ENCODE measurements at places on chromosomes 6 and 20.

GRCh38 chr20:37413023-37413334, 67.0 kb downstream of the SRC start:
- ATAC-seq = no peak
- no peaks in the 10 kb centered on the region for H3K36me3 ChIP-seq
- no peak overlapping the region for H3K4me3 ChIP-seq
- peaks cover 5% of the 10 kb centered on the region for H3K4me1 ChIP-seq
- H3K27me3 ChIP-seq = peaks cover 29% of the 10 kb centered on the region

DNA sequence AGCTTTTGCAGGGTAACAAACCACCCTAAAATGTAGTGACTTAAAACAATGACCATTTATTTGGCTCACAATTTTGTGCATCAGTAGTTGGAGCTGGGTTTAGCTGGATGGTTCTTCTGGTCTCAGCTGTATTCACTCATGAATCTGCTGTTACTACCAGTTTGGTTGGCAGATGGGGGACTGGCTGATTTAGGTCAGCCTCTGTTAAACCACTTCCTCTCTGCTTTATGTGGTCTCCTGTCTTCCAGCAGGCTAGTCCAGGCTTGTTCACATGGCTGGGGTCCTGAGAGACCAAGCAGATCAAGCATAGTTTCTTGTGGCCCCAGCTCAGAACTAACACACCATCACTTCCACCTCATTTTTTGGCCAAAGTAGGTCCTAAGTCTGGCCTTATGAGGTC, 67.2 kb upstream of the LAMP5 start:
- peaks cover 3% of the 10 kb centered on the region for H3K27me3 ChIP-seq
- H3K27ac ChIP-seq = no peak overlapping the region
- no peaks in the 10 kb centered on the region for H3K4me1 ChIP-seq
- H3K36me3 ChIP-seq = no peaks in the 10 kb centered on the region
- no peak overlapping the region for H3K4me3 ChIP-seq

DNA sequence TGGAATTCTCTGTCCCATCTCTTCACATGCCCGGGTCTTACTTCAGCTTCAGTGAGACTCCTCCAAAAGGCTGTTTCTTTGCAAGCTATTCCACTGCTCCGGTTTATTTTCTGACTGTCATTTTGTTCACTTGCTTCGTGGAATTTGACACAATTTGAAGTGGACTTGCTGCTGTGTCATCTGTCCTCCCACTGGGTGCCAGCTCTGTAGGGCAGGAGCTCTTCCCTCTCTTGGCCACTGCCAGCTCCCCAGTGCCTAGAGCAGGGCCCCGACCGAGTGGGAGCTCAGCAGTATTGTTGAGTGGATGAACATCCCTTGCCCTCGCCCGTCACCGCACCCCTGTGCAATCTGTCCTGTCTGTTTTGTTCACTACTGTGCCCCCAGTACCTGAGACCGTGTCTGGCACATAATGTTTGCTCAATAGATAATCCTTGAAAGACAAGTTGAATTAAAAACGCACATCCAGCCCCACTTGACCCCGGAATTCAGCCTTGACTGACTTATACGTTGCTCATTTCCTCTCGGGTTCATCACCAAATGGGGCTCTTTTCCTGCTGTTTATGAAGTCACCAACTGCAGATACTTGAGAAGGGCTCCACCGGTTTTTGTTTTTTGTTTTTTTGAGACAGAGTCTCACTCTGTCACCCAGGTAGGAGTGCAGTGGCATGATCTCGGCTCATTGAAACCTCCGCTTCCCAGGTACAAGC, 170.3 kb upstream of the KCNG1 start:
- no peaks in the 10 kb centered on the region for H3K36me3 ChIP-seq
- no peak overlapping the region for H3K4me3 ChIP-seq
- no peak overlapping the region for H3K27ac ChIP-seq
- peaks cover 36% of the 10 kb centered on the region for H3K27me3 ChIP-seq
- ATAC-seq = no peak

- H3K27me3 ChIP-seq = peaks cover 27% of the 10 kb centered on the region
- no peak overlapping the region for H3K27ac ChIP-seq
- no peak for ATAC-seq
Measured at GRCh38 chr20:17875981-17876385, 92.6 kb downstream of the SNX5 start.

DNA sequence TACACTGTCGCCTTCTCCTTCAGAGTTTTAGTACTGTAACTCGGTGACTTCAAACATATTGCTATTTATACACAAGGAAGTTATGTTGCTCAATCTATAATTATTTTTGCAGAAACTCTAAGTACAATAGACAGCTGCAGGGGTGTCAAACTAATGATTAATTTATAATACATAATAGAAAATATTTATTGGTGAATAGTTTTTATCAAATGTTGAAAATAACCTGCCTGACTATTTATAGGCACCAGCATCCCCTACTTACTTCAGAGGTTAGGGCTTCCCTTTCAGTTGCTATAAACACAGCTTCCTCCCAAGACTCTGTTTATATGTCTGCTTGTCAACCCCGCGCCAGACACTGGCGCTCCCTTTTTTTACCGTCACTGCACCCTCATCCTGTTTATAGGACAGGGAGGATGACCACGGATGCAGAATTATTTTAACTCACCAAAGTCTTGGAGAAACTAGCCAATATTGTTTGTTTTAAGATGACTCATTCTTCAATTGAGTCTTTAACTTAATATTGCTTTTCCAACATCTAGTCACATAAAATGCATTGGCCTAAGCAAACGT, 225.0 kb downstream of the ALDH8A1 start:
- peaks cover 20% of the 10 kb centered on the region for H3K27me3 ChIP-seq
- H3K4me1 ChIP-seq = no peaks in the 10 kb centered on the region
- H3K27ac ChIP-seq = no peak overlapping the region
- no peak for ATAC-seq
- no peaks in the 10 kb centered on the region for H3K36me3 ChIP-seq

DNA sequence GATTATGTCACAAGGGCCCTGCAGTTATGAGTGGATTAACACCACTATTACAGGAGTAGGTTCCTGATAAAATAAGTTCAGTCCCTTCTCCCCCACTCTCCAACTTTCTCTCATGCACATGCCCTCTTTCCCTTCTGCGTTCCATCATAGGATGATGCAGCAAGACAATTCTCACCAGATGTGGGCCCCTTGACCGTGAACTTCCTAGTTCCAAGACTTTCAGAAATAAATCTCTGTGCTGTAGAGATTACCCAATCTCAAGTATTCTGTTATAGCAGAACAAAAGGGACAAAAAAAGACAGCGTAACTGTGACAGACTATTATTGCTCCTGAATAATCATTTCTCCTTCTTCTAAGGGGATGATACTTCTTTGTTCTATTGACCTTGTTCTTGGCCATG, 33.8 kb upstream of the TMEM244 start:
- no peaks in the 10 kb centered on the region for H3K4me1 ChIP-seq
- ATAC-seq = no peak
- H3K27me3 ChIP-seq = peaks cover 8% of the 10 kb centered on the region
- H3K36me3 ChIP-seq = no peaks in the 10 kb centered on the region
- no peak overlapping the region for H3K27ac ChIP-seq

DNA sequence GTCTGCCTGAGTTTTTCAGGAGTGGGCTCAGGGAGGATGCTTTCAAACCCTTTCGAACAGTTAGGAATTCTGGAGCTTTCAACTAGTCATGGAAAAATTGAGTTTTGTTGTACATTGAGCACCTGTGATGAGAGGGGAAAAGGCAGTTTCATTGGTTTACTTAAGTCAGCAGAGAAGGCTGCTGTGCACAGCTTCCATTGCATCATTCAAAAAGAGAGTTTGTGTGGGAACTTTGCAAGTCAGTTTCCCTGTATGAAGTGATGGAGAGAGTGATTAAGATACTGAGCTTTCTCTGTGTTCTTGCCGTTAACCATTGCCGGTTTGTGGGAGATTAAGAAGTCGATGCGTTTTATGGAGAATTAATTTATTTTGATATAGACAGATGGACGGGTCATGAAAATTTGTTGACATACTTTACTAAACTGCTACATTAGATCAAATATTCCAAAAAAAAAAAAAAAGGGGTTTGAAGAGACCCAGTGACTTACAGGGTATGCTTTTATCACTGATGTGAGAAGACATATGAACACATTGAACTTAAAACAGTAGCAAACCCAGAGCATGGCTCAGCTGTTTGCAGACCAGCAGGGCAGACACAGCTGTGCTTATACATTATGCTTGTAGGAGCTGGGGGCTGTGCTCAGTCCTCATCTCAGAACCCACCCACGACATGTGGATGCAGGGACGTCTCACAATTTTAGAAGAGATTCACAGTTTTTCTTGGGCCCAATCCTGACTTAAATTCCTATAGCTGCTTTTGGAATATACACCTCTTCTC, 234.1 kb downstream of the SOX4 start:
- H3K4me3 ChIP-seq = no peak overlapping the region
- H3K4me1 ChIP-seq = peaks cover 5% of the 10 kb centered on the region
- ATAC-seq = no peak
- H3K27ac ChIP-seq = no peak overlapping the region
- H3K36me3 ChIP-seq = no peaks in the 10 kb centered on the region
- H3K27me3 ChIP-seq = peaks cover 10% of the 10 kb centered on the region

- peaks cover 4% of the 10 kb centered on the region for H3K27me3 ChIP-seq
- no peak overlapping the region for H3K27ac ChIP-seq
- no peak for ATAC-seq
- H3K36me3 ChIP-seq = no peaks in the 10 kb centered on the region
Measured at GRCh38 chr20:9736373-9736772, 102.5 kb downstream of the PAK5 start.

GRCh38 chr6:157224178-157224950, 99.0 kb downstream of the TMEM242 start:
- no peak for ATAC-seq
- H3K36me3 ChIP-seq = no peaks in the 10 kb centered on the region
- peaks cover 39% of the 10 kb centered on the region for H3K4me1 ChIP-seq

DNA sequence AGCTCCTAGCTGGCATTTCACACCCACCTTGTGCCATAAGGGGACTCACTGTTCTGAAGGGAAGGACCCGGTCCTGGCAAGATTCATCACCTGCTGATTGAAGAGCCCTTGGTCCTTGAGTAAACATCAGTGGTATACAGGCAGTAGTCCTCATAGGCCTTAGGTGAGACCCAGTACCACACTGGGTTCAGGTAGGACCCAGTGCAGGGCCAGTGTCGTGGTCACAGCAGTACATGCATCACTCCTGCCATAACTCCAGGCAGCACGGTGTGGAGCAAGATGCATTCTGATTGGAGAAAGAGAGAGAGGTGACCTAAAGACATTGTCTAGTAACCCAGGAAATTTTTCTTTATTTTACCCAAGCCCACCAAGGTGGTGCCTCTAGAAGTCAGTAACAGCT, 49.1 kb upstream of the THBS2 start:
- no peaks in the 10 kb centered on the region for H3K4me1 ChIP-seq
- H3K27me3 ChIP-seq = peaks cover 27% of the 10 kb centered on the region
- no peaks in the 10 kb centered on the region for H3K36me3 ChIP-seq
- ATAC-seq = no peak
- H3K27ac ChIP-seq = no peak overlapping the region
- no peak overlapping the region for H3K4me3 ChIP-seq

DNA sequence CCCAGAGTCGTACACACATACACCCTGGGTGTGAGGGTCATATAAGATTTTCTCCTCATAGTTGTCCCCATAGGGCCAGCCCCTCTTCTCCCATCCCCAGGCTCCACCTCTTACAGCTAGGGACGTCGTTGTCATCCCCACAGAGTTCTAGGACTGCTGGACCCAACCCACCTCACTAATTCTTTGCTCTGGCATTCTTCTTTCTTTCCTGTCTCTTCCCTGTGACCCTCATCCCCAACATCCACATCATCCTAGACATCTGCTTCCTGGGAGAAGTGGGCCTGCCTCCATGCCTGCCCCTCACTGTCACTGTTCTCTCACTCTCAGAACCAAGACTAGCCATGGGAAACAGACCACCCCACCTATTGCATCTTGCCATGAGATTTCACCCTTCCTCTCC, 1.1 kb downstream of the PSMF1 start:
- peak overlapping the region; percentile 96 for H3K27ac ChIP-seq
- H3K36me3 ChIP-seq = peaks cover 56% of the 10 kb centered on the region
- H3K4me1 ChIP-seq = peaks cover 46% of the 10 kb centered on the region

GRCh38 chr6:53961679-53962370, 149.4 kb upstream of the MLIP start:
- no peak overlapping the region for H3K4me3 ChIP-seq
- no peak for ATAC-seq
- H3K27me3 ChIP-seq = peaks cover 11% of the 10 kb centered on the region
- no peaks in the 10 kb centered on the region for H3K36me3 ChIP-seq
- H3K27ac ChIP-seq = no peak overlapping the region

GRCh38 chr6:3740551-3741476, 10.7 kb downstream of the PXDC1 start:
- peaks cover 9% of the 10 kb centered on the region for H3K4me1 ChIP-seq
- peaks cover 24% of the 10 kb centered on the region for H3K36me3 ChIP-seq
- no peaks in the 10 kb centered on the region for H3K27me3 ChIP-seq
- ATAC-seq = no peak
- H3K27ac ChIP-seq = no peak overlapping the region
- no peak overlapping the region for H3K4me3 ChIP-seq

- ATAC-seq = no peak
- H3K36me3 ChIP-seq = no peaks in the 10 kb centered on the region
- H3K27ac ChIP-seq = no peak overlapping the region
- H3K4me3 ChIP-seq = no peak overlapping the region
- H3K27me3 ChIP-seq = no peaks in the 10 kb centered on the region
- peaks cover 18% of the 10 kb centered on the region for H3K4me1 ChIP-seq
Measured at GRCh38 chr20:53831228-53831627, 237.6 kb upstream of the ZNF217 start.

GRCh38 chr6:158939255-158940159, 60.5 kb downstream of the RSPH3 start:
- peaks cover 4% of the 10 kb centered on the region for H3K27me3 ChIP-seq
- H3K4me3 ChIP-seq = peak overlapping the region; percentile 74
- peak overlapping the region; percentile 9 for H3K27ac ChIP-seq
- H3K4me1 ChIP-seq = peaks cover 5% of the 10 kb centered on the region

GRCh38 chr20:53180928-53181362, 208.8 kb downstream of the TSHZ2 start:
- no peaks in the 10 kb centered on the region for H3K4me1 ChIP-seq
- ATAC-seq = no peak
- no peak overlapping the region for H3K4me3 ChIP-seq
- no peaks in the 10 kb centered on the region for H3K27me3 ChIP-seq

DNA sequence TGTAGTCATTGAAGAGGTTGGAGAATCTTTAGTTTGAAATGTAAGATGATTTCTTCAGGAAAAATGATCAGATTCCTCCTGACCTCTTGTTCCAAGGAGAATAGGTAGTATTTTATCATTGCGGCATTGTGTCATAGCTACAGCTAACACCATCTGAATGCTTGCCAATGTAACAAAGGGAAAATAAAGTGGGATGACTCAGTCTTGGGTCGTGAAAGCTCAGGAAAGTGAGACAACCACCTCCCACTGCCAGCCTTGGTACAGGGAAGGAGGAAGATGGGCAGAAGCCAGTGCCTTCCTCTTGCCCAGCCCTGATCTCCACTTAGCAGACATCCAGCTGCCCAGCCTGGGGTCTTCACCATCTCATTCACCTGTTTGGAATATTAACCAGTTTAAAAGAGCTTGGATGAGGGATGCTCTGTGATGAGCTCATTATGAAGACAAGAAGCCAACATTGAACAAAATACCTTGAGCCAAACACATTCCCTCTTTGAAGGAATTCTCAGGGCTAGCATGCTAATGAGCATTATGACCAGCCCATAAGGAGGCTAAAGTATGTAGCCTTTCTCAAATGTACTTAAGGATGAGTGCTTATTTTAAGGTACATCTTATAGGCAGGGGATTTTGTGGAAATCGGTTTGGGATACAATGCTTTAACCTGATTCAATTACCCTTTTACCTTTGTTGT, 40.0 kb upstream of the APCDD1L start:
- H3K27me3 ChIP-seq = peaks cover 27% of the 10 kb centered on the region
- no peaks in the 10 kb centered on the region for H3K36me3 ChIP-seq
- ATAC-seq = no peak
